ENCODE measurements at places on chromosomes 1 and 21.

GRCh38 chr21:15686506-15686905 lies 43.3 kb upstream of the USP25 start:
- DNase-seq = no peak

GRCh38 chr1:55990007-55990406 lies 589.4 kb downstream of the PLPP3 start:
- DNase-seq = no peak

- DNase-seq = no peak
Observed at GRCh38 chr1:227789084-227790033, 26.1 kb upstream of the PRSS38 start.

DNA sequence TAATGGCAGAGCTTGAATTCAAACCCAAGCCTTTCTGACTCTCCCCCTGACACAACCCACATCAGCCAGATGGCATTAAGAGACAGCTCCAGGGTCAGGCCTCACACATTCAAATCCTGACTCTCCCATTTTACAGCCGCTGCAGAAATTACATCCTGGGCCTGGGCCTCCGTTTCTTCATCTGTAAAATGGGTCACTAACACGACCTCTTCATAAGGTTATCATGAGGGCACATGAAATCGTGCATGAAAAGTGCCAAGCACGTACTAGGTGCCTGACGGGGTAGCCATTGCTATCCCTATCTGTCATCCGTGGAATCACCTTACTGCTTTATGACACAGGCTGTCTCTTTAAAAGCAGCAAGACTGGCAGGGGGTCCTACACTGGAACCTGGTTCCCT lies 19.8 kb upstream of the CASZ1 start:
- DNase-seq = no peak

DNA sequence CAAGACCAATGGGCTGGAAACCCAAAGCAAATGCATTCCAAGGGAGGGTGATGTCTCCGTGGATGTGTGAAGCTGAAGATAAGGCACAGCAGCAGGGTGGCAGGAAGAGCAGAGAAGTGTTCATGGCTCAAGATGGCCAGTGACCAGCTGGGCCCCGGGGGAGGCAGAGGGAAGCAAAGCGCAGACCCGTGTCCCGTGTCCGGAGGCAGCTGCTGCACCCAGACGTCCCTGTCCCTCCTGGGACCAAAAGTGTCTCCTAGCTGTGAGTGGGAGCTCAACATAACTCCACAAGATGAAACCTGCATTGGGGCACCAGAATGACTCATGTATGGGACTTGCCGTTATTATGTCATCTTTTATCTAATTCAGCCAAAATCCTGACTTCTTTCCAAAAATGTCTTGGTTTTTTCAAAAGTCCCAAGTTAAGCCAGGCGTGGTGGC lies 118.2 kb downstream of the RIPK4 start:
- no peak for DNase-seq

DNA sequence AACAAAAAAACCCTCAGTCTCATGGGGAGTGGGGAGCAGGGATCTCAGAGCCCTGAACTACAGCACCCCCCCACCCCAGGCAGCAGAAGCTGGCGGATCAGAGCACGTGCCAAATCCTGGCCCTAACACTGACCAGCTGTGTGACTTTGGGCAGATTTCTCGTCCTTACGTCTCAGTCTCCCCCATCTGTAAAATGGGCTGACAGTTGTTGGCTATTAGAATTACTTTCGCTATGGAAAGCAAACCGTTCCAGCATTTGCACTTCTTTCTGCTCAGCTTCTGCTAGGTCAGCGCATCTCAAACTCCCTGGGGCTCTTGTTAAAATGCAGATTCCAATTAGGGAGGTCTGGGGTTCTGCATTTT lies 15.5 kb downstream of the TNFRSF8 start:
- DNase-seq = no peak

GRCh38 chr1:169802888-169803287 lies 8.2 kb upstream of the METTL18 start:
- DNase-seq = no peak

DNA sequence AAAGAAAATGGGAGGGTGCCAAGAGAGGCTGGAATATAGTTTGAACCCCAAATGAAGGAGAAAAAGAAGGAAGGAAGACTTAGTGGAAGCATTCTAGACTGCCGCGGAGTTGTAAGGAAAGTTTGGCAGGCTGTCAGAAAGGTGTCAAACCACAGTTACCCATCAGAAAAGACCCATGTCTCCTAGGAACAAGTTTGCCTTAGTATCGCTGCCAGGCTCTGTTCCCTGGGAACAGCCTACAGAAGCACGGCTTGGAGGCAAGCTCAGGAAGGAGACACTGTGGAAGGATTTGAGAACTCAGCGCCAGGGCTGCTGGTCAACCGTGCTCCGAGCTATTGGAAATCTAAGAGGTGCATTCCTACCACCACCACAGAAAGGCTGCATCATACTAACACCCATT lies 197.4 kb downstream of the RRAGC start:
- no peak for DNase-seq

- no peak for DNase-seq
Observed at GRCh38 chr1:24955161-24955560, 25.1 kb upstream of the RUNX3 start.

GRCh38 chr1:166947398-166948043 lies 27.8 kb downstream of the ILDR2 start:
- no peak for DNase-seq

- no peak for DNase-seq
Observed at GRCh38 chr1:174743654-174744561, 255.8 kb upstream of the CACYBP start.

DNA sequence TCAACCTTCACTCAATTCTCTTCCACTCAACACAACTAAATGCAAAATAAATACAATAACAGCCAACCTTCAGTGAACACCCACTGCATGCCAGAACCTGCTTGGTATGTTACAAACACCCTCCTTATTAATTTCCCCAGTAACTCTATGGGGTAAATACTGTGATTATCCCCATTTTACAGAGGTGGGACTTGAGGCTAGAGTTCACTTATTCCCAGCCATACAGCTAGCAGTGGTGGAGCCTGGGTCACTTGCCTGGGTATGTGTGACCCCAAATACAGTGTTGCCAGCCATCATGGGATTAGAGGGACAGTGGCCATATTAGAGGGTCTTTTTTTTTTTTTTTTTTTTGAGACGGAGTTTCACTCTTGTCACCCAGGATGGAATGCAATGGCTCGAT lies 1.6 kb downstream of the CPLANE2 start:
- DNase-seq = no peak

GRCh38 chr1:181620183-181620582 lies 136.9 kb downstream of the CACNA1E start:
- no peak for DNase-seq

GRCh38 chr1:175600721-175601440 lies 142.5 kb downstream of the TNR start:
- DNase-seq = no peak

DNA sequence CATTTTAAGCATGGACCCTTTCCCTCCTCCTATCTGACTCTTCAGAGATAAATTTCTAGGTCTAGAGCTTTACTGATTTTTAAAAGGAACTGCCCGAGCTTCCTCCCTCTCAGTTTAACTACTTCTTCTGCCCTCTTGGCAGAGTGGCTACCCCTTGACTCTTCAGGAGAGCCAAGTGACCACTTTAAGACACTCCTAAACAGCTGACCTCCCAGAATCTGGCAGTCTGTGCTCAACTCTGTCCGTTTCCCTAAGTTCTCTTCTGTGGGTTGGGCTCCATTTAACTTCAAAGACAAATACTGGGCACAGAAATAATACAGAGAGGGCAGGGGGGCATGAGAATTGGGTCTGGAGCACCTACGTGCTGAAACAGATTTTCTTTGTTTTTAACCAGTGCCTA lies 196.3 kb upstream of the FOXD3 start:
- DNase-seq = no peak

- no peak for DNase-seq
Observed at GRCh38 chr1:43563876-43564539, 33.3 kb downstream of the PTPRF start.

DNA sequence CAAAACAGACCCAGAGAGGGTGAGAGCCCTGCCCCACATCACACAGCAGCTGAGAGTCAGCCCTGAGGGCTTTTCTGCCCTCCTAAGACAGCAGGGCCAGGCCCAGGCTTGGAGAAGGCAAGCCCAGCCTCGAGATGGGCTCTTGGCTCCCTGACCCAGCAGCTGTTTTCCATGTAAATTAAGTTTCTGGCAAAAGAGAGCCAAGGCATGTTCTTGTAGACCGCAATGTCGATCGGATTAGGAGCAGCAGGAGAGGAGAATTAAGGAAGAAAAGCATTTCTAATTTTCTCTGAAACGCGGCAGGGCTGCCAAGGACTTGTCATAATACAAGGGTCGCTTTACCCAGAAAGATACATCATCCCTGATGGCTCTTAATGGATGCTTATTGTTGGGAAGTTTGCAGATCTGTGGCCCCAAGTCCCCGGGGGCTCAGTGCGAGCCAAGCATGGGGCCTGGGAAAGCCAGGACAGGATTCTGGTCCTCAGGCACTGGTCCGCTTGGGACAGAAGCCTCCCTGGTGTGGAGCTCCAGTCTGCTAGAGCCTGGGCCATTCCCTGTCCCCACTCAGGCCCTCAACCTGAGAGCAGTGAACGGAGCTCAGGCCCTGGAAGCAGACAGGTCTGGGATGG lies 62.8 kb downstream of the DMRTB1 start:
- DNase-seq = no peak

- DNase-seq = no peak
Observed at GRCh38 chr1:85074365-85074964, 26.2 kb upstream of the MCOLN3 start.

GRCh38 chr1:152537496-152537895 lies 23.2 kb downstream of the CRCT1 start:
- no peak for DNase-seq

GRCh38 chr21:26587736-26588201 lies 14.7 kb upstream of the CYYR1 start:
- DNase-seq = peak; percentile 96

- DNase-seq = no peak
Observed at GRCh38 chr1:70005386-70006034, 199.9 kb downstream of the LRRC40 start.

DNA sequence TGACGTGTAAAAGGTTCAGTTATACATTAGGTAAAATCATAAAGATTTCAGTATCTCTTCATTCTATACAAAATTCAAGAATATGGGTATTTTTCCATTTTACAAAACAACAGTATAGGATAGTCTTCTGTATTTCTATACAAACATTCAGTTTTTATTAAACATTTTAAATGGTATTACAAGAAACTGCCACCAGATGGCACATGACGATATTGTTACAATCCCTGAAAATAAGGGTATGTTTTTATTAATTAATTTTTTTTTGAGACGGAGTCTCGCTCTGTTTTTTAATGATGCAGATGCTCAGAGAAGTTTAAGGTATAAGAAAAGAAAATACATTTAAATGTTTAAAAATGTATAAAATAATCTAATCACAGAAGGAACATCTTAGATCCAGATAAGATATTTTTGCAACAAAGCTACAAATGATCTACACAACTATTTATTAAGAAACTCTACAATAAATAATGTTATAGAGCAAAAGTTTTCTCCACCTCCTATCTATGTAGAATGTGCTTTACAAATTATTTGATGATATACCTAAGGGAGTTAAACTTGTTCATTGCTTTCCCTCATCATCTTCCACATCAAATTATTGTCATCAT lies 23.5 kb upstream of the RSBN1 start:
- no peak for DNase-seq

DNA sequence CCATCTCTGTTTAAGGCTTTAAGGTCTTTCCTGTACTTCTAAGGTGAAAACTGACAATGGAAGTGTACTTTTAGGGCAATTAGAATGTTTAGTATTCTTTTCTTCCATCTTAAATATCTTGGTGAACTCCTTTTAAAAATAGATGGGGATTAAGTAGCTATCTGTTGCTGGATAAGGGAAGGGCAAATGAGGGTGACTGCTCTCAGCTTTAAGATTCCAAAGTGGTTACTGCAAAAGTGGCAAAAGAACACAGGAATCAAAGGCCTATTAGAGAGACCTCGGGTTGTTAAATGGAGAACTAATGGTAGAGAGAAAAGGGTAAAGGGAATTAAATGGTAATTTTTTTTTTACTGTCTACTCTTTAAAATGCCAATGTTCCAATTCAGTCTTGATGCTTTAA lies 774.1 kb upstream of the B3GALT2 start:
- DNase-seq = no peak

DNA sequence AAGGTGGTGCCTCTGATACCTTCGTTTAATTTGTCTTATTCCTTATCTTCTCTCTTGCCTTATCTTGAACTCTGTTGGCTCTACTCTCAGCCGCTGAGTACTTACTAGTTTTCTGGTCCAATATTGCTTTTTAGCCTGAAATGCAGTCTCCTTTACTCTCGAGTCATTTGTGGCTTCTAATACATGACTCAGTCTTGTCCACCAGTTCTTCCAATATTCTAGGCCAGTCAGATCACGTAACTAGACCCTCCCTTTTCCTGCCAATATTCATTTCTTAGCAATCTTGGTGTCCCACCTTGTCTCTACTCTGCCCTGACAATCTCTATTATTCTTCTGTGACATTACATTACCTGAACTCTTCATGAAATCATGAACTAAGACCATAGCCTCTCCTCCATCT lies 555.8 kb downstream of the DPYD start:
- DNase-seq = no peak

DNA sequence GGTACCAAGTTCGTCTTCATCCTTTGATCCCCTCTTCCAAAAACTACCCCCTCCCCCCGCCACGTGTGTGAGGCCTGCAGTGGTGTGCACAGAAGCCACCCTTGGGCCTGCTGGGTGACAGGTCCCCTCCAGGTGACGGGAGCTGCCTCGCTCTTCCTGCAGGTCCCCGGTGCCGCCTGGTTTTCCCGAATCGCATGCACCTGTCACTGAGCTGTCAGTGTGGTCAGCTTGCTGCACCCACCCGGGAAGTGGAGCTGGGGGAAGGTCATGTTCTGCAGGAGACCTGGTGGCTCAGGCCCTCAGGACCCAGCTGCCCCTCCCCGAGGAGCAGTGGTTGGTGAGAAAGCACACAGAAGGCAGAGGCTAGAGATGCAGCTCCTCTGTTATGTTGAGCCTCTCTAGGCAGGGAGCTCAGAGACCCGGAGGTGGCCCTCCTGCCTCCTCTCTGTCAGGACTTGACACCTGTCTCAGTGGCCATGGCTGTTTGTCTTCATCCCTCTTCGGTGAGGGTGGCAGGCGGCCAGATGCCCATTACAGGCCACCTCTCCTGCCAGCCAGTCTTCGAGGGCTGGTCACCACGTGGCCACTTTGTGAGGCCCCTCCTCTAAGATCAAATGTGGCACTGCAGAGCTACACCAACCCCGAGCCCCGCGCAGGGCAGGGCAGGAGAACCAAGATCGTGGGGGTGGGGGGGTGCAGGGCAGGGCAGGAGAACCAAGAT lies 60.9 kb downstream of the SKI start:
- no peak for DNase-seq

DNA sequence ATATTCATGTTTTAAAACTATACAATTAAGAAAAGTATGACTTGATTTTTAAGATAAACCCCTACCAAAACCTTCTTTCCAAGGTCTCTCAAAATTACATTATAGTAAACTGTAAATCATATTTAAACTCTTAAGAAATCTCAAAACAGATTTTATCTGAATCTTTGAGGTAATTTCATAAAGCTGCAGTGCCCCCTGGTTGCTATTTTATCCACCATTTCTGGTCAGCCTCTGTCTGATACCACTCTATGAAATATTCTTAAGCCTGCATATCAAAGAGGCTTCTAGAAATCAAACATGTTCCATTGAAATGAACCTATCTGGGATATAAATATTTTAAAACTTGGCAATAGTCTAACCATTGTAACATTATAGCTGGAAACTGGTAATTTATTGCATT lies 317.3 kb downstream of the COL11A1 start:
- DNase-seq = no peak

All from fibroblast of skin of left biceps (primary cell).